ENCODE measurements at places on chromosomes 3 and 15. TPM values are rescaled to one million over a fixed set of nuclear protein-coding genes. Genes with fewer than 3 reads are reported as not detected.

DNA sequence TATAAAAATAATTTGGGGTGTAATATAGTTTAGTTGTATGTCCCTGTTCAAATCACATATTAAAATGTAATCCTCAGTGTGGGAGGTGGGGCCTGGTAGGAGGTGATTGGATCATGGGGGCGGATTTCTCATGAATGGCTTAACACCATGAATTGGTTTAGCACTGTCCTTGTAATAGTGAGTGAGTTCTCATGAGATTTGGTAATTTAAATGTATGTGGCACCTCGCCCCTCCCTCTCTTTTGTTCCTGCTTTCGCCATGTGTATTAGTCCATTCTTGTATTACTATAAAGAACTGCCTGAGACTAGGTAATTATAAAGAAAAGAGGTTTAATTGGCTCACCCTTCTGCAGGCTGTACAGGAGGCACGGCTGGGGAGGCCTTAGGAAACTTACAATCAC, 83.9 kb downstream of the ANXA2 start:
- DNase-seq: no peak

DNA sequence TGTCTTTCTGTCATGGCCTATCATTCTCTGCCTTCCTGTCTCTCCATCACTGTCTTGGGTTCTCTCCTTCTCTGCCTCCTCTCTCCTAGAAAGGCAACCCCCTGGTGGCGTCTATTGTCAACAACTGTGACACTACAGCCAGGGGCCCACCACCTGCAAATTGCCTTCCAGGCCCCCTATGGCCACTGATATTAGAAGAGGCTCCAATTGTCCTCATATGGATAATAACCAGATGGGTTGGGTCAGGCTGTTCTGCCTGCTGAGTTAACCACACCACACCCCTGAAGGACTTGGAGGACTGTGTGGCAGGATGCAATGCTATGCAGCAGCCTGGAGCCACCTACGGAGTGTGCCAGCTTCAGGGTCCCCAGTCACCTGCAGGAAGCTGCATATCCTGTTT, 665.0 kb downstream of the NTRK3 start:
- DNase-seq: no peak

DNA sequence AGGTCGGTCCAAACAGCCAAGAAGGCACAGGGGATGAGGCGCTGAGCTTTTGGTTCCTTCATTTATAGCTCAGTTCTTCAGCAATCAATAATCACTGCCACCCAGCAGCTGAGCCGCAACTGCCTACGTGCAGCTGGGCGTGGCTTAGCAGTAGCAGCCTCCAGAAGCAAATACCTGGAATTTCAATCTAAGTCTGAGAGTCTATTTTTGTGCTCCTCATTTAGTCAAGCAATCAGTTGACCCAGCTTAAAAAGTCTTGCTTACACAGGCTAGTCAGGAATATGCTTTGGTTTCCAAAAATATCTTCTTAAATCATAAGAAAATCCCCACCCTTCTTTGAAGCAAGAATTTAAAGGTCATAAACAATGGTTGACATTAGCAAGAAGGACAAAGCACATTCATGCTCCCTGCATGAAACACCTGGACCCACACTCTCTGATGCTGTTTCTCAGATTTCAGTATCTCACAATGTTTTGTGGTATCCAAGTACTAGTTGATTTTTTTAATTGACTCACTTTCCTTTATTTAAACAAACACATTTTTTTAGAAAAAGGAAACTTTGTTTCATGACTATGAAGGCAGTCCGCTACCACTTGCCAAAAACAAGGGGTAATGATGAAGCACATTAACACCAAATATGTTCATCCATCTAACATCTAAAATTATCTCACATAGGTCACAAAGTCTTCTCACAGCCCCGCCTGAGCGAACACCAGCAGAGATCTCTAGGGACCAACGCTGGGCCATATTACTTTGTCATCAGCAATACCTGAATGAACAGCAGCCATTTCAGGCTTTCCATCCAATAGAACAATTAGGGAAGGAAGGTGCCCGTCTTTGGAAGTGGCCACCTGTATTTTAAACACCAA, 106.1 kb downstream of the OXNAD1 start:
- DNase-seq: no peak

- no peak for DNase-seq
These were observed 86.2 kb upstream of the PIAS1 start for GRCh38 chr15:67967871-67968431.

- no peak for DNase-seq
These were observed 781.6 kb upstream of the CFAP20DC start for GRCh38 chr3:59831394-59831793.

DNA sequence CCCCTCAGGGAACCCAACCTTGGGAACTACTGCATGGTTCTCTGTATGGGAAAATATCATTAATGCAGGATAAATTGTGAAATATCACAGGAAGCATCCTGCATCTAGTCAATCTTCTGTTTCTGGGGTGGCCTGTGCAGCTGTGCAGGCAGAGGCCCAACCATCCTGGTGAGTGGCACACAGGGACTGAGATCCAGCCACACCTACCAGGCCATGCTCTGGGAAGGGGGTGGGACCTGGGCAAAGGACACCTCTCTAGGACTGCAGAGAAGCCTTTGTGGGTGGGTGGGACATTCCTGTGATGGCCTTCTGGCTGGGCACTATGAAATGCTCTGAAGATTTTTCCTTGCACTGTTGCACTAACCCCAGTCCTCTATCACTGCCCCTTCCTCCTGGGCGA, 26.8 kb downstream of the CCRL2 start:
- DNase-seq: no peak

DNA sequence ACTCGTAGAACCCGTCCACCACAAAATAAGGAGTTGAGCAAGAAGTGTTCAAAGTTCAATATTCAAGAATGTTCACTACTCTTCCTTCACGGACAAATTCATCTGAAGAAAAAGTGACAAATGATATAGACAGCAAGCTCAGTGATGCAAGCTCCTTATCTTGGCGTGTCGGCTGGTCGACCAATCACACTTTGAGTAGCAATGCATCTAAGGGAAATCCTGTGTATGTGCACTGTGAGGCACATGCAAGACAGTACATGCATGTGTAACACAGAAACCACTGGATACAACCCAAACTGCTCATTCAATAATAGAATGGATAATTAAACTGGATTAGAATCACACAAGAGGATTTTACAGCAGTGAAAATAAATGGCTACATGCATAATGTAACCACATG, 64.4 kb upstream of the CSPG5 start:
- DNase-seq: no peak

- no peak for DNase-seq
These were observed 97.3 kb downstream of the EPHB1 start for GRCh38 chr3:134892326-134892725.

DNA sequence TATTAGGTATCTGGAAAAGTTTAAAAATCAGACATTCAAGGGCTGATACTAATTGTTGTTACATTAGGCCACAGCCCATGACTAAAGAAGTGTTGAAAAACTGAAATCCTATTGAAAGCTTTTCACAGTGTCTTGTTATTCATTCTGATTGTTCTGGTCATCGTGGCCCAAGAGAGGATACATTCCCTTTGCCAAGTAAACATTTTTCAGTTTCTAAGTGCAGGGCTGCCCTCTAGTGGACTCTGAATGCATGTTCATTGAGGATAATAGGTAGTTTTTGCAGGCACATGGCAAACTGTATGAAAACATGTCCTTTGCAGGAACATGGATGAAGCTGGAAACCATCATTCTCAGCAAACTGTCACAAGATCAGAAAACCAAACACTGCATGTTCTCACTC, 181.1 kb downstream of the MYRIP start:
- DNase-seq: no peak

DNA sequence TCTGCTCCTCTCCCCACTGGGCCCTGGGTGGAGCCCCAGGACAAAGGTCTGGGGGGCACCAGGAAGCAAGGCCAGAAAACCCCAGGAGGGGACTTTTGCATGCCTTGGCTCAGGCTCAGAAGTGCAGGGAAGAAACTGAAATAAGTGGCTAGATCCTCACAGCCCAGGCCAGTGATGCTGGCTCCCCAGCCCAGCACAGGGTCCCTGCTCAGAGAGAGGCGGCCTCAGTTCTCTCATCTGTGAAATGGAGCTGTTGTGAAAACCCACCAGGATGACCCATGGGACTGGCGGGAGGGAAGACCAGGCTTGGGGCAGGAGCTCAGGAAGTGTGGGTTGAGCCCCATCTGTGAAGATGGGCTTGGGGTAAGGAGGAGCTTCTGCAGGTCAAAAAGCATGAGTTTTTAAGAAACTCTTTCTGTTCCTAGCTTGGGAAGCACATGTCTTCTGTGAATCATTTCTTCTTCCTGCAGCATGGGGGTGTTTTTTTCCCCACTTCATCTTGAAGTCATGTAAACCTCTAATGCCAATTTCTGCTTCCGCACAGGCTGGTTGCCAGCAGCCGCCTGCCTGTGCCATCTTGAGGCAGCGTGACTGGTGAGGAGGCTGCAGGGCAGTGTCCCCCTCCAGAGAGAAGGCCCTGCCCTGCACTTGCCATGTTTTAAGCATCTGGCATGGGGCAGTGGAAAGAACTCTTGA, 118.6 kb downstream of the SMAD6 start:
- DNase-seq: no peak

GRCh38 chr15:101001796-101002195, 82.6 kb downstream of the LRRK1 start:
- DNase-seq: no peak

DNA sequence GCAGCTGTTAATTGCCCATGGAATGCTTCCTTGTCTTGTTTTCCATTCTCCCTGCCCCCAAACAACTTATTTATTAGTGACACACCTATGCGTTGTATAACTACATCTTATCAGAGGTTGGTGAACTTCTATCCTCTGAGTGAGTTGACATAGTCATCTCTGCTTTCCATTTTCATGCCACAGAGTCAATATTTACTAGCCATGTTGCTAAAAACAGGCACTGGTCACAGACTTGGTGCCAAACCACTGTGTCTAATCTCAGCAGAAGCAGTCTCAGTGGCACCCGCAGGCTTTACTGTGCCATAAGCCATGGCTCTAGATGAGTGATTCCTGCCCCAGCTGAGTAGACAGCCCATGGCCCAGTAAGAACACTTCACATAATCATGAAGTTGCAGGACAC, 26.5 kb downstream of the DAPK2 start:
- DNase-seq: no peak

GRCh38 chr3:45417930-45418847, 29.8 kb downstream of the LARS2 start:
- DNase-seq: no peak

DNA sequence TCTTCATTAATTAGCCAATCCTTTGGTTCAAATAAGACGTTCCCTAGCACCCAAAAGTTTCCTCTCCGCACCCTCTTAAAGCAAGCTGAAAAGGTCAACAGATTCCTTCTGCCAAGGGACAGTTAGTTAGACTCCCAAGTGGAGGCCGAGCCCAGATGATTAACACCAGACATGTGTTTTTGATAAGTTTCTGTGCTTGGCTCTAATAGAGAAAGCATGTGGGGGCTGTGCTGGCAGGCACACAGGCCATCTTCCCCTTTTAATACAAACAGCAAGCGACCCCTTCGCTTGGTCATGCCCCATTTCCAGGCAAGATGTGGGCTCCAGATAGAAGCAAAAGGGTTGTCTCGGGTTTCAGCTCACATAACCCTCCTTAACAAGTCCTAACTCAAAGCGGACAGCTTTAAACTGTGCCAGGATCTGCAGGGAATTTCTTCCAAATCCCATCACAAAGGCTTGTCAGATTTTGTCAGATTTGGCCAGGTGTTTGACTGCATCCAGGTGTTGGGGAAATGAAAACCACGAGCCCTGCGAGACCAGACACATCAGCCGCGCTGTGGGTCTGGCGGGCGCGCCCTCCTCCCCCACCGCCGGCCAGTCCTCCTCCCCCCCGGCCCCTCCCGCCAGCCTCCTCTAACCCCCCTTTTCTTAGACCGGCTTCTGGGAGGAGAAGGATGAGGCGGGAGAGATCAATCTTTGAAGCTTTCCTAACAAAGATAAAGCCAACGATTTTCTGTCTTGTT, 3.3 kb downstream of the HES1 start:
- DNase-seq: no peak

- DNase-seq: no peak
These were observed 64.1 kb downstream of the LRRK1 start for GRCh38 chr15:100983221-100983620.

The PAQR5 gene
- 6.4 TPM for total RNA-seq

The SYNPR gene
- not detected for total RNA-seq

The ATP13A5 gene
- total RNA-seq: not detected

The CCDC191 gene
- total RNA-seq: 3.4 TPM

The MIX23 gene
- 27.1 TPM for total RNA-seq

The ITGB5 gene
- 86.0 TPM for total RNA-seq

The CACNA2D3 gene
- 0.17 TPM for total RNA-seq

The TMC3 gene
- total RNA-seq: not detected

The PRSS50 gene
- total RNA-seq: 0.29 TPM

Measured in kidney epithelial cell (primary cell).